LHCN-M2 (cell line): ENCODE measurements at places on chromosomes 7 and 10. TPM values are rescaled to one million over a fixed set of nuclear protein-coding genes. Genes with fewer than 3 reads are reported as not detected.

- DNase-seq, result no peak
Measured at GRCh38 chr7:158025686-158026600, 561.7 kb downstream of the PTPRN2 start.

DNA sequence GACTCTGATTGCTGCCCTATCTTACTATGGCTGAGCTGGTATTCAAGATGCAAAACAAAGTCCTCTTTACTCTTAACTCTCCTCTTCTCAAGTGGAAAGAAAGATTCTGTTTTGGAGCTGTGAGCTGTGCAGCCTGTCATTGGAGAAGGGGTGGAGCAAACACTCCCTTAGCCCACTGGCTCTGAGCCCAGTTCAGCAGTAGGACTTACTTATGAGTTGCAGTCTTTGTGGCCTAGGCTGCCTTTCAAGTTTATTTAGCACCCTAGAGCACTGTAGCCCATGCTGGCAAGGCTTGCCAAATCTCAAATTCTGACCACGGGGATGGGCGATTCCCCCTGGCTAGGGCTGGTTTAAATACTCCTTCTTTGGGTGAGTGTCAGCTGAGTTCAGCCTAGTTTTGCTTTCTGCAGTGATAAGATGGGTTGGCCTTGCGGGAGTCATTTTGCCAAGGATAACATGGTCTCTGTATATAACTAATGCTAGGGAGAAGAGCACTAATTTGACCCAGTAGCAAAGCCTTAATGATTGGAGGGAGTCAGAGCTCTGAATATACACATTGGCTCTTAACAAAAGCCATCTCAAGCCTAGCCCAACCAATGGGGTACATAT, 110.2 kb downstream of the MYO3A start:
- no peak for DNase-seq

The CHAT gene
- total RNA-seq, result not detected in 2 replicates

GRCh38 chr7:132575419-132575981, 770 bp downstream of the PLXNA4 start:
- DNase-seq, result peak; percentile 12

DNA sequence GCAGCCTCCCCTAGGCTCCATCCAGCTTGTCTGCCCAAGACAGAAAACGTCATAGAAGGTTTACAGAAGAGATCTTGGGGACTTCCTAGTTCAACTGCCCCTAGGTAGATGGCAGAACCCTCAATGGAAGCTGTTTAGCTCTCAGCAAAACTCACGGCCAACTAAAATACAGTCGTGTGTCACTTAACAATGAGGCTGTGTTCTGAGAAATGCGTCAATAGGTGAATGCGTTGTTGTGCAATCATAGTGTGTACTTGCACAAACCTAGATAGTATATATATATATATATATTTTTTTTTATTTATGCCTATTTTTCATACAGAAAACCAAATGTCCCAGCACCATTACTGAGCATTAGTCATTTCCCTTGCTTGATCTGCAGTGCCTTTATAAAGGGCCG, 100.4 kb upstream of the SH2B2 start:
- no peak for DNase-seq

DNA sequence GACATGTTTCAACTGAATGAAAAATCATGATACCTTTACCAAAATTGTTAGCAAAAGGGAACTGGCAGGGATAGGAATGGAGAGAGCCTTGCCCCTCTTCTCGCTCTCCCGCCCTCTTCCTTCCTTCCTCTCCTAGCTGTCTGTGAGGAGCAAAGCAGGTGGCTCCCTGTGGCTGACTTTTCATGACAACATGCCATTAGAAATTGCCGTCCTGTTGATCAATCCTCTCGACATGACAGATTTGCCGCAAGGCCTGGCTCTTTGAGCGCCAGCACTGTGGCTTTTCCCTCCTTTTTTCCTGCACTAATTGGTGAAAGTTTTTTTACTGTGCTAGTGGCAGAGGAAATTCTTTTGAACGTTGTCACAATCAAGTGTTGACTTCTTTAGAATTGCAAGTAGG, 171.1 kb downstream of the TCF7L2 start:
- DNase-seq, result no peak

The SEMA3E gene
- total RNA-seq, result 0.71 and 0.98 TPM in 2 replicates

DNA sequence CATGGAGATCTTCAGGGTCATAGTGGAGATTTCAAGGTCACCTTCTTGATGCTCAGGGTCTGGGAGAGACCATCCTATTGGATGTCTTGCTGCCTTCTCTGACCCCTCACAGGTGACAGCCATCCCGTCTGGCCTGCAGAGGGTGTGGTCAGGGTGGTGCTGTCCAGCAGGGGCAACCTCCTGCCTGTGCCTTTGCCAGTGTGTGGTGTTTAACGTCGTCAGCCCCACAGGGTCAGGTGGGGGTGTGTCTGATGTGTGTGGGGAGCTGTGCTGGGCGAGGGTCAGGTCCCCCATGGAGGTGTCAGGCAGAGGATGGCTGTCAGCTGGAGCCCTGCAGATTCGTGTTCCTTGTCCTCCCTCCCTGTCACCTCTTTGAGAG, 16.5 kb downstream of the ADCY1 start:
- DNase-seq, result no peak

GRCh38 chr10:11197878-11198277, 180.2 kb downstream of the CELF2 start:
- no peak for DNase-seq

DNA sequence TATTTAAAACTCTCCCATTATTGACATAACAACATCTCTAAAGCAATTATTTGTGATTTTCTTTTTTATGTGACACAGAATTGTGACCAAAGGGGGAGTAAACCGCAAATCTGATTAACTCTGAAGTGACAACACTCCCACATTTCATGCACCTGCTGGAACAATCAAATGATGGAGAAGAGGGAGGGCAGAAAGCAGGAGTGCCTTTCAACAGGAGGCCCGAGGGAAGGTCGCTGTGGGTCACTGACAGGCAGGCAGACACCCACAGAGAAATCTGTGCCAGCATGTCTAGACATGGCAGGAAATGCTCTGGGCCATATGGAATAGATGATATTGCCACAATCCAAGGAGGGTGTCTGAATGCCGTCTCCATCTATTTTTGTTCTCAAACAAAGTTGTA, 247.3 kb downstream of the DOCK4 start:
- no peak for DNase-seq

DNA sequence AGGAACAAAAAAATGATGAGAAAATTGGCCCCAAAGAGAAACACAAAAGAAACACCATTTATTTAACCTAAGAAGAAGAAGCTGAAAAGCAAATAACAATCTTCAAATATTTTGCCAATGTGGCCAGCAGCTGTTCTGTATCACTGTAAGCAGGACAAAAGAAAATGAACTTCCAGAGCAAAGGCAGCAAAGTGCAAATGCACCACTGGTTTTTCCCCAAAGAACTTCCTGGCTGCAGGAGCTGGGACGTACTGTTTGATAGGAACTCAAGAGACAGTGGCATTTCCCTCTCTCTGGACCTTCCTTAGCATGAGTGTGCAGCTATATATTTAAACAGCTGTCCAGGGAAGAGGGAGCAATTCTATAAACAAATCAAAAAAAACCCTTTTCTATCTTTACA, 60.4 kb downstream of the RNLS start:
- peak; percentile 73 for DNase-seq

DNA sequence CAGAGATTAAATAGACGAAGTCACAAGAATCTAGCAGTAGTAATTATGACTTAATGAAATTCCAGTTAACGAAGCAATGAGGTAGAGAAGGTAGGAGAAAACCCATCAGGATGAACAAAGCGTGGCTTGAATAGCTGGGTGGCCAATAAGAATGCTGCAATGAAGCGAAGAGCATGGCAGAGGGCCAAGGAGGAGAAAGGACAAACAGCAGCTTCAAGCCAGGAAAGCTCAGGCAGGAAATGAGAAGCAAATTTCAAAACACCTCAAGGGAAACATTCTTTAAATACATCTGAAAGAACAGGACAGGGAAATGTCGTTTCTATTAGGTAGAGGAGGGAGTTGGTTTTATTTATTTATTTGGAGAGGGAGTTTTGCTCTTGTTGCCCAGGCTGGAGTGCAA, 122.5 kb downstream of the KIAA1217 start:
- DNase-seq, result no peak

DNA sequence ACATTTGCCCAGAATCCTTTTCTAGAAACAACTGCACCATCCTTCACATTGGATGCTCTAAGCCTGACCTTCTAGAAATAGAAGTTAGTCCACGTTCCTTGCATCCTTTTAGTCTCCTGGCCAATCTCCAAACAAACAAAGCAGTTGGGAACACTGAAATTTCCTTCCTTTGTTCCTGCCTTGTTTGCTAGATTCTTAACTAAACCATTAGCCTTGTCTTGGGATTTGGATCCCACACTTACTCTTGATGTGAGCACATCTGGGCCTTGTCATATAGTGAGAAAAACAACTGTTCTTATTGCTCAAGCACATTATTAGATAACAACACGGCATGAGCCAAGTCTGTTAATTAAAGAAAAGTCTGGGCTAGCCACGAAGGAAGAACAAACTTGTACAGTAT, 319.3 kb upstream of the GHITM start:
- DNase-seq, result no peak

GRCh38 chr7:36792421-36792820, 68.1 kb upstream of the AOAH start:
- DNase-seq, result no peak

GRCh38 chr10:8278099-8278498, 223.6 kb downstream of the GATA3 start:
- DNase-seq, result no peak

DNA sequence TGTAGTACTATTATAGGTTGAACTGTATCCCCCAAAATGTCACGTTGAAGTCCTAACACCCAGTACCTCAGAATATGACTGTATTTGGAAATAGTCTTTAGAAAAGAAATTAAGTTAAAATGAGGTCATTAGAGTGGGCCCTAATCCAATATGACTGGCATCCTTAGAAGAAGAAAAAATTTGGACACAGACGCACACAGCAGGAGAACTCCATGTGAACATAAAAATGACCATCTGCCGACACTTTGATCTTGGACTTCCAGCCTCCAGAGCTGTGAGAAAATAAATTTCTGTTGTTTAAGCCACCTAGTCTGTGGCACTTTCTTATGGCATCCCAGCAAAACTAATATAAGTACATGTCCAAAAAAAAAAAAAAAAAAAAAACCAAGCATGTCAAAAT, 225.8 kb downstream of the PARD3 start:
- no peak for DNase-seq

DNA sequence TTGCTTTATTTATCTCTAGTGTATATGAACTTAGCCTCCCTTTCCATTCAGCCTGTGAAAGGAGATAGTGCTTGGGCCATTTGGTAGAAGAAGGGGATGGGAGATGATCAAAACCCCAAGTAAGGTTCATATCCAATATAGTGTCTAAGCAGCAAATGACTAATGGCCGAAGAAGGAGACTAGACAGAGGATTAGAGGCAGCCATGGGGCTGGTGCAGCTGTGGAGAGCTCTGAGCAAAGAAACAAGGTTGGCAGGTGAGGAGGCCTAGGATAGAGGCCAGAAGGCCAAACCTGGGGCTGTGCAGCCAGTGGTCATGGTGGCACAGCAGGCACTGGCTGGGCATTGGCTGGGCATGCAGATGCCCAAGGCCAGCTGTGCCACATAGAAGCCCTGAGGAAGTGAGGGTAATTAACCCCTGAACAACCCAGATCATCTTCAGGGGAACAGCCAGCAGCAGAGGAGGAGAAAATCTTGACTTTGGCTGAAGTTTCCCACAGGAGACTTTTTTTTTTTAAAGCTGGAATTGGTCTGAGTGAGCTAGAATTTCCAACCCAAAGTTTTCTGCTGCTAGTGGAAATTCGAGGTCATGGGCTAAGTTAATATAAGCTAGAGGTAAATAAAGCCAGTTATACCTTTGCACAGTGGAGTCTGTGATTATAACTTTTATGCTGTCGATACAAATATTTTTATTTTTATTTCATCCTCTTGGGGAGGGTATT, 10.3 kb upstream of the CPA1 start:
- peak; percentile 66 for DNase-seq

DNA sequence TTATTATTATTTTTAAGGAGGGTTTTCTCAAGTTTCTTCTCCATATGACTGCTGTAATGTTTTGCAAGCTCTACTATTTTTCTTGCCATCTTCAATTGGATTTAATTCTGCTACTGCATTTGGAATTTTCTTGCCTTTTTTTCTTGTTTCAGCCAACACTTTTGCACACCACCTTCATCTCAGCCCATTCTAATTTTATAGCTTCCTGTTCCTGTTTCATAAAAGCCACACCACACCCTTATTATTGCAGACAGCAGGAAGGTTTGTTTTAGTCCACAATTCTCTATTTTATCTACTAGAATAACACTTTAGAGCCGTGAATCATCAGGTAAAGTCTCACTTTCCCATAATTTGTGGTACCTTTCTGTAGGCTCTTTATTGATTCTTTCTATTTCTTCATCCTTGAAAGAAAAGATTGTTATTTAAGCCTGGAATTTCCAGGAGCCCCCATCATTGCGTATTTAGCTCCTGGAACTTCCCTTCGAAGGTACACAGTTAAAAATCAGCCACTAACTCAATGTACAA, 209.3 kb upstream of the TBX20 start:
- DNase-seq, result no peak

The SUGCT gene
- total RNA-seq, result 23.3 and 29.0 TPM in 2 replicates

DNA sequence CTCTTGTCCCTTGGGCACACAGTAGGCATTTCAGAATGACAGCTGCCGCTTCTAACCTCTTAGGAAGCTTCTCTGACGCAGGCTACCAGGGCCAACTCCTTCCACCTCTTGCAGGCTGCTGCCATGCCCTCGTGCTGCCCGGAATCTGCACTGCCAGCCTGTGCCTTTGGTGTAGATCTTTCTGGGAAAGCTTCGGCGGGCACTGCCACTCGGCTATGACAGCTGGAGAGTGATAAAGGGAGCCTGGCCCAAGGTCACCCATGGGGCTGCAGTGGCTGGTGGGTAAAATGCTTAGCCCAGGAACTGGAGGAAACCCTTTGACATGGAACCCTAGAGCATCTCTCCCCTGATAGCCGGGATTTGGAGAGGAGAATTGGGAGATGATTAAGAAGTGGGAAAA, 78.0 kb upstream of the C1QL3 start:
- DNase-seq, result no peak

- no peak for DNase-seq
Measured at GRCh38 chr10:83182076-83182475, 957.2 kb upstream of the GHITM start.

The STYXL1 gene
- total RNA-seq, result 52.5 and 56.7 TPM in 2 replicates

The YKT6 gene
- 136 TPM in 2 replicates for total RNA-seq

DNA sequence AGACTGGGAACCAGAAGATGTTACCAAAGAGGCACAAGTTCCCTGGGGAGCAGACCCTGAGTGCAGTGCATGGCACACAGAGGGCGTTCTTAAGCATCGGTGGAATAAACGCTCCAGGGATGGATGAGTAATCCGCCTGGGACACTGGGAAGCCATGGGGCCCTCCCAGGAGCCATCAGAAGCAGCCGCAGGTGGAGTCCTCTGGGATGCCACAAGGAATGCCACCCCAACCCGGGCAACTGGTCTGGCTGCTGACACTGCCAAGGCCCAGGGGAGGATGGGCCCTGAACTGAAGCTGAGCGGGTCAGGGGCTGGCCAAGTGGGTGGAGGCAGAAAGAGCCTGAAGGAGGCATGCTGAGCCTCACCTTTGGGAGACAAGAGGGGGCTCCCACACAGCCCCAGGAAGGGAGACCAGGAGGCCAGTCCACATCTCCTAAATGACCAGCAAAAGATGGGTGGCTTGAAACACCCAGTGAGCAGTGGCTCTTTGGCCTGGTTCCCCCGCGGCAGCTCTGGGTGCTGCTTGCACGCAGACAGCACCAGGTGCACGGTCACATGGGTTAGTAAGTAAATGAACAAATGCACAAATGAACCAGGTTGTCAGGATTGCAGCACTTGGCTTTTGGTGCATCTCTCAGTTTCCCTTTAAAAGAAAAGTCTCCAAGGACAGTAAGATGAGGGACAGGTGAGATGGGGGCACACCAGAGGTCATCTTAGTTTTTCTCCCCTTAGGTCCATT, 141.3 kb upstream of the ZMIZ1 start:
- DNase-seq, result no peak

The FOXI2 gene
- not detected in 2 replicates for total RNA-seq

- no peak for DNase-seq
Measured at GRCh38 chr7:15317215-15317614, 244.6 kb downstream of the AGMO start.
